ENCODE measurements at places on chromosomes 4 and X. TPM values are rescaled to one million over a fixed set of nuclear protein-coding genes. Genes with fewer than 3 reads are reported as not detected.
A peak's percentile ranks its signal among the peaks of the same experiment; 100 is the strongest.

Gene SORBS2
- 50.7 TPM for total RNA-seq

Gene ADH1A
- not detected for total RNA-seq

Gene MAGEA9
- total RNA-seq = not detected

DNA sequence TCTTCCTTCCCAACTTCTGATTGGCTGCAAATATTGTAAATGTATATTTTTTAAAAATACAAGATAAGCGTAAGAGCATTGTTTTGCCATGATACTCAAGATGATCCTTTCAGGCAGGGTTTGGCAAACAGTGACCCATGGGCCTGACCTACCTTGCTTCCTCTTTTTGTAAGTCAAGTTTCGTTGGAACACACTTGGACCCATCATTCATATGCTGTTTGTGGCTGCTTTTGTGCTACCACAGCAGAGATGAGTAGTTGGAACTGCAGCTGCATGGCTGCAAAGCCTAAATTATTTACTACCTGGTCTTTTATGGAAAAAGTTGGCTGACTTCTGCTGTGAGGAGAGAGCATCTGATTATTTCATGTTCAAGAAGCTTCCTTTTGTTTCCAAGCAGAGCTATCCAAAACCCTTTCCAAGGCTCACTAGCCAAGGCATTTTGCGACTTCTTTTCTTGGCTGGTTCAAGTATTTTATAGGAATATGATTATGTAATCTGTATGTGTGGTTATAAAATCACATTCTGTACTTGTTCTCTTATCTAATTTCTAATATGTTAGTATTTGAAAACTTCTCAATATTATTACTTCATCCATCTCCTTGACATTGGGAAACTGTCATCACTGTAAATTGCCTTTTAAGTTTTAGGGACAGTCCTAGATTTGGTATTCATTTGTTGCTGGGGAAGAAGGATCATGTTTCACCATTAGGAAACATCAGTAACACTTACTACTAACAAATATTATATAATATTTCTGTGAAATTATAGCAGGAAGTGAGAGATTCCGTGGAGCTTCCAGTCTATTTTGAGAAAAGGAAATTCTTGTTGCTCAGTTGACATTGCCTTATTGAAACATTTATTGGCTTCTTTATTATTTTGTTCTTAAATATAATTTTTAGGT, 109.2 kb downstream of the ARHGAP10 start:
- DNase-seq = no peak

GRCh38 chr4:101355767-101356702, 8.7 kb upstream of the PPP3CA start:
- DNase-seq = peak; percentile 61

DNA sequence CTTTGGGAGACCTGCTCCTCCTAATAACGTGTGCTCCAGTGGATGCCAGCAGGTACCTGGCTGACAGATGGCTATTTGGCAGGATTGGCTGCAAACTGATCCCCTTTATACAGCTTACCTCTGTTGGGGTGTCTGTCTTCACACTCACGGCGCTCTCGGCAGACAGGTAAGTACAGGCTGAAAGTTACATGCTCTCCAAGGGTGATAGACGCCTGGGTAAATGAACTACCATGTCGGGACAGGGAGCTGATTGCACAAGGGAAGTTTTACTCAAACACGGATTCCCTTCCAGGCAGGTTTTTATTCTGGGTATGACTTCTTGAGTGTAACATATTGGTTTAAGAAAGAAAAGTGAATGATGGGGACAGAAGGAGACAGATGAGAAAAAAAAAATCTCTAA, 836 bp downstream of the GRPR start:
- no peak for DNase-seq

DNA sequence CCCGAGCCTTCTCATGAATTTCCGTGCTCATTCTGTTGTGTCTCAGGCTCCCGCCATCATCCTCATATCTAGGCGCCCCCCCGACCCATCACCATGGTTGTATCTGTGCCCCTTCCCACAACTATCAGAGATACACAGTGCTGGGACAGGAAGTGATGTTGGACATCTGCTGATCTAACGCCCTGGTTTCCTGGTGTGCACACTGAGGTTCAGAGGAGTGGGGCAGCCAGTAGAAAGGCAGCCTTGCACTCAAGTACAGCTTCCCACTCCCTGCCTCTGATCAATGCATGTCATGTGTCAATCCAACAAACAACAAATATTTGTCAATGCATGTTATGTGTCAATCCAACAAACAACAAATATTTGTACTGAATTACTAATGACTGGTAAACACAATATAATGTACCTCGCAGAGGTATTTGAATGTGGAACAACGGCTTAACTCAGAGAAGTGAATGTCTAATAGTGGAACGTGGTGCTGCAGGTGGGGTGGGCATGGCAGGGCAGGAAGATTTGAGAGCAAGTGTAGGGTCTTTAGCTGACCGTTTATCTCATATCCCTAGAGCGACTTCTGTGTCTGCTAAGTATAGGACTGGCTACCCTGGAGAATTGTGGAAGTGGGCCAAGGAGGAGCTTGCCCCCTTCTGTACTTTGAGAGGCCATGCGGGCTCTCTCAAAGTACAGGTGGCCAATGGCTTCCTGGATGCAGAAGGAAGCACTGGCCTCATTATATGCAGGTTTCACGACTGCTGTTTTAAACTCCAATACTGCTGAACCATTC, 10.3 kb upstream of the SEL1L3 start:
- DNase-seq = no peak

DNA sequence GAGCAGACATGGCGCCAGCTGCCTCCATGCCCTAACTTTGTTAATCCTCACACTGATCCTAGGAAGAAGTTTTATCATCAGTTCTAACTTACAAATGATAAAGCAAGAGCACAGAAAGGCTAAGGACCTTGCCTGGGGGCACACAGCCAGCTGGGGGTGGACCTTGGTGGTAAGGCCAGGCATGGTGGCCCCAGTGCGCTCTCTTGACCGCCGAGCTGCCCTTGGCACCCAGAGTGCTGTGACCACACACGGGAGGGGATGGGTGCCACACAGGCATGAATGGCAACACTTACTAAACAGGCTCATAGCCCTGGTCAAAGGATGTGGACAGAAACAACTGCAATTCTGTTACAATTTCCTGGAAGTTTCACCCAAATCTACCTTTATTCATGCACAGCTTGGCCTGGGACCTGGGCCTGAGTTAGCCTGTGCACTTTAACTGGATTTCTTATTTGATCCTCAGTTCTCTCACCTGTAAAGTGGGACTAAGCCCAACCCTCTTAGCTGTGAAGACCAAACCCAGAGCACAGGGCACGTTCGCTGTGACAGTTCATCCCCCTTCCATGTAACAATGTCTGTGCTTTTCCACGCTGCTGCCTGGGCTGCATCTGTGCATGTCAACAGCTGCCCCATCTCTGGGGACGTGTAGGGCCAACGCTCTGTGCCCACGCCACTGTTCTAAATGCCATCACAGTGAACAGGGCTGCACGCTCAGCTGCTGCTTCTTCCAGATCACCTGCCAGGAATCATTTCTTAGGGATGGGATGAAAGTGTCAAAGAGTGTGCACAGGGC, 44.8 kb downstream of the ACOX3 start:
- peak; percentile 54 for DNase-seq

GRCh38 chr4:94486372-94486801, 34.6 kb downstream of the PDLIM5 start:
- DNase-seq = no peak

DNA sequence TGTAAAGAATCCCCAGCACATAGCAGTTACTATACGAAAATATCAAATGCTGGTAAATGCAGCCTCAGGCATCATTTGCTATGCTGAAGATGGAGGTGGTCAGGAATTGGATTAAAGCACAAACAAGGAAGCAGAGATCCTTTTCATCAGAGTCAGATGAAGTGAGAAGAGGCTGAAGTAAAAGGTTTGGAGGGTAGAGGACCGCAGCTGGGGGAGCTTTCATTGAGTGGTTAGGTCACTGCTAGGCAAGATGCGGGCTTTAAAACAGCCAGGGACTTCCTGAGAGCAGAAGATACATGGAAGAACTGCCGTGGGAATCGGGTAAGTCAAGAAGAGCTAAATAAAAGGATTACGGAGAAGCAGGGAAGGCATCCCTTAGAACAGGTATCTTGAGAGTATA, 351.4 kb downstream of the UNC5C start:
- no peak for DNase-seq

GRCh38 chr4:174119051-174119450, 164.4 kb downstream of the FBXO8 start:
- no peak for DNase-seq

- no peak for DNase-seq
Observed at GRCh38 chr4:154960476-154960875, 179.4 kb downstream of the RBM46 start.

- DNase-seq = no peak
Observed at GRCh38 chr4:185710487-185710995, 101.5 kb downstream of the SORBS2 start.
